HepG2 (cell line): ENCODE measurements at places on chromosomes 12 and 14. TPM values are rescaled to one million over a fixed set of nuclear protein-coding genes. Genes with fewer than 3 reads are reported as not detected.

GNG2 gene
- total RNA-seq: not detected in 2 replicates

TEX22 gene
- 0.27 and 0.55 TPM in 2 replicates for total RNA-seq

GPR135 gene
- total RNA-seq: 0.62 and 1.3 TPM in 2 replicates

DHRS2 gene
- total RNA-seq: 2,867 and 3,021 TPM in 2 replicates

IFT81 gene
- total RNA-seq: 13.0 and 13.3 TPM in 2 replicates

CCDC175 gene
- not detected in 2 replicates for total RNA-seq

GSG1 gene
- total RNA-seq: not detected in 2 replicates

DNAAF2 gene
- total RNA-seq: 13.6 and 17.9 TPM in 2 replicates

ATP6V1D gene
- total RNA-seq: 53.9 and 70.9 TPM in 2 replicates

ORAI1 gene
- total RNA-seq: 5.9 and 9.2 TPM in 2 replicates

TPH2 gene
- not detected in 2 replicates for total RNA-seq

PDZRN4 gene
- total RNA-seq: not detected in 2 replicates

SCFD1 gene
- total RNA-seq: 256 and 318 TPM in 2 replicates

NR1H4 gene
- 114 and 147 TPM in 2 replicates for total RNA-seq

DNA sequence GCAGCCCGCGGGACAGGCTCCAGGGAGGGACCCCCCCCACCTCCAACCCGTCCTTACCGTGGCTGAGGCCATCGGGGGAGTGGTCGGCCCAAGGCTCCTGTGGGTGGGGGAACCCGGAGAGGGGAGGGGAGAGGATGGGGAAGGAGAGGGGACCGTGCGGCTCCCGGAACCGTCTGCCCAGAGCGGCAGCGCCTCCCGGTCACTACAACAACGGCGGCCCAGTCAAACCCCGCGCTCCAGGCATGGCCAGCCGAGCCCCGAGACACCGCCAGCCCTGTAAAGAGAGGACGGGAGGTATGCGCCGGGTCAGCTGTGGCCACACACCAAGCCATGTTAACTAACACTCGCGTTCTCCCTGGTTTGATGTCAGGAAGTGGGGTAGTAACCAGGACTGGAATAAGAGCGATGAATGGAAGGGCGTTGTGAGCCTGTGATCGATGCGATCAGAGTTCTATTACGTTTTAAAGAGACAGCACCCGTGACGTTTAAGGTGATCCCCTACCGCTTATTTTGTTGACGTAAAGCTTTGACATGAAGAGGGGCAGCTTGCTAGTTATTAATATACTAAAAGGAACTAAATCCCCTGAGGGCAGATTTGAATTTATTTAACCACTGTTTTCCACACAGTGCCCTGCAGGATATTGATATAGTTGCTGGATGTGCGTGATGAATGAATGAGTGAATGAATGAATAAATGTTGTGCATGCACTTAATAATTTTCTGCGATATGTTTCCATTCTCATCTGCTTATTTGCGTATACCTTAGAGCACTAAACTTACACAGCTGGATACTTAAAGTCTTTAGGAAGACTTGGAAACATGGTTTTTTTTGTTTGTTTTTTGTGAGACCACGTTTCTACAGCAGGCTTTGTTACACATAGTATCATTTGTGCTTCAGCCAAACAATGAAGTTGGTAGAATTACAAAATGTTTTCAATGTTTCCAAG is at the start of gene POC1B:
POC1B (minus strand) TSS at position 224 of the 947 bp plus-strand sequence; CDS start at position 72, 152 bp downstream.
- DNase-seq: peak; percentile 82

GRCh38 chr12:57146961-57147944 is at the start of gene LRP1-AS:
LRP1-AS (minus strand) TSS chr12:57147619.
- peak; percentile 90 for DNase-seq

GRCh38 chr14:104462651-104463630 is 116.6 kb upstream of the C14orf180 start:
- no peak for DNase-seq

DNA sequence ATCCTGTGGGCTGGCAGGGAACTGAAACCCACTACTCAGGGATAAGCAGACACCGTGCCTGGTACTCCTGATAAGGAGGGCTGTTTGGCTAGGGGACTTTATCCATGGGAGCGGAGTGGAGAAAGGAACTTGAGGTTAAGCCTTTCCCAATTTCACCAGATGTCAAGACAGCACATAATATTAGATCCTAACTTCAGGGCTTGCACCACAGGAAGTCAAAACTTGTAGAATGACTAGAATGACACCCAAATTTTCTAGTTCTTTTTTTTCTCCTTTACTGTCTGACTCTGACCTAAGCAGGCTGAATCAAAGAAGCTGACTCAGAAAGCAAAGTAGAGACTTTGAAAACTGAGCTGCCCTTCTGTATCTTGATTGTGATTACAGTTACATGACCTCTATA is 7.1 kb upstream of the CGRRF1 start:
- no peak for DNase-seq

GRCh38 chr12:120115692-120116440 is 687 bp downstream of the RAB35 start:
- DNase-seq: peak; percentile 41

GRCh38 chr12:71730936-71731335 is 23.7 kb upstream of the RAB21 start:
- DNase-seq: no peak

DNA sequence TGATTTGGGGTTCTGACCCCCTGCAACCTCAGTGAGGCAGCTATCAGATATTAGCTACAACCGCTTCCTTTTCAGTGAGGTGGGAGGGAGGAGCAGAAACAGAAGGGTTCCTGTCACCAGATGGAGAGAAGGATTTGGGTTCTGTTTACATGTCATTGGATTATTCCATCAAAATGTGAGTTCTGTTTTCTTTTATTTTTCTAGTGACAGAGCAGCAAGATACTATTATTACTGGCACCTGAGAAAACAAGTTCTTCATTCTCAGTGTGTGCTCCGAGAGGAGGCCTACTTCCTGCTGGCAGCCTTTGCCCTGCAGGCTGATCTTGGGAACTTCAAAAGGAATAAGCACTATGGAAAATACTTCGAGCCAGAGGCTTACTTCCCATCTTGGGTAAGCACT is 52.8 kb downstream of the FRMD6 start:
- DNase-seq: no peak

GRCh38 chr14:33444136-33444535 is 505.5 kb downstream of the NPAS3 start:
- no peak for DNase-seq

GRCh38 chr12:92235703-92236472 is 90.2 kb upstream of the BTG1 start:
- DNase-seq: no peak

- DNase-seq: no peak
Observed at GRCh38 chr12:48296586-48297282, 54.0 kb downstream of the ZNF641 start.

- DNase-seq: peak; percentile 57
Observed at GRCh38 chr12:116697305-116697704, 40.6 kb downstream of the SPRING1 start.

GRCh38 chr12:106227641-106228319 is 20.0 kb downstream of the CKAP4 start:
- peak; percentile 47 for DNase-seq

- DNase-seq: no peak
Observed at GRCh38 chr12:124566997-124567672, at the start of gene NCOR2. NCOR2 (minus strand) TSS chr12:124567612; CDS start chr12:124495251, 72,361 bp downstream.

DNA sequence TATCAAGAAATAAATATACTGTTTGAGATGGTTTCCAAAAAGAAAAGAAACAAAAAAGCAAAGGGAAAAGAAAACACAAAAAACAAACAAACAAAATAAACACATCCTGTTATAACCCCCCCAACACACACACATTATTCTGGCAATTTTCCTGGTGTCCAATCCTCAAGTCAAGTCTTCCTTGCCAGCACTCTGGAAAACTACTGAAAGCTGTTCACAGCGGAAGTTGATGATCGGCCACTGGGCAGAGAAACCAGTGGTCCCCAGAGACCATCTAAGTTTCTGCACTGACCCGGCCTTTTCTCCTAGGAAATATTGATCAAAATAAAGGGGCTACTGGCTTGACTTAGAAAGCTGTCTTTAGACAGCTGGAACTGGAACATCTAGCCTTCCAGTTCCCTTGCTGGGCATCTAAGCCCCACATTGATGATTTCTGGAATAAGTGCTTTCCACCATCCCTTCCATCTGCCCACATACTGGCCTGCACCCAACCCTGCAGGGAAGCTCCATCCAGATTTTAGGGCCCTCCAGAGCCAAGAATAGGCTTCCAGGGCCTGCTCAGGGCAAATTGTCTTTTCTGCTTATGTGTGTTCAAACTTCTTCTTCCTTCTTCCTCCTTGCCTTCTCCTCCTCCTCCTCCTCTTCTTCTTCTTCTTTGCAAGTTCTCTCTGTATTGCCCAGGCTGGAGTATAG is 11.6 kb upstream of the PPP1CC start:
- no peak for DNase-seq

DNA sequence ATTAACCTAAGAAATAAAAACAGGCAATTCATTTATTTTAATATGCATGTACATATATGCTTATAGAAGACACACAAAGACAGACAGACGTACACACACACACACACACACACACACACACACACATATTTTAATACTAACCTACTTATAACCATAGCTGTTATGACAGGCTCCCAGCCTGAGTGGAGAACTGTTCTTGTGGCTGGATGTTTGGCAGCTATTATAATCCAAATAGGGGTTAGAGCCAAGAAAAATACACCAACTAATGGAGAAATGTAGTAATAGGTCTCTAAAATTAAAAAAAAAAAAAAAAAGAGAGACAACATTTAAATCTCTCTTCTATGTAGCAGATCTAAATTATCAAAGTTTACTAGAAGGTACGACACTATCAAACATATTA is 91.8 kb downstream of the SLC41A2 start:
- DNase-seq: no peak

DNA sequence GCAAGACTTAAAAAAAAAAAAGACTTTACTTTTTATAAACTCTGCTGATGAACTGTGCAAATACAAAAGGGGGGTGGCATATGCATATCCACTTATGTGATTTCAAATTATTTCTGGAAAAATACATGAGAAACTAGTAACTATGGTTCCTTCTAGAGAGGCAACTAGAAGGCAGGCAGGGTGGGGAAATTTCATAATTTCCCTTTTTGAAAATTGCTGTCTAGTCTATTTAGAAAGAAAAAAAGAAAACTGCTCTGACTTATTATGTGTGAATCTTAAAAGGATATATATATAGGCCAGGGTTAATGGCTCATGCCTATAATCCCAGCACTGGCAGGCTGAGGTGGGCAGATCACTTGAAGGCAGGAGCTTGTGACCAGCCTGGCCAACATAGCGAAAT is 42.3 kb downstream of the ANAPC7 start:
- no peak for DNase-seq

- no peak for DNase-seq
Observed at GRCh38 chr14:44767646-44768173, 194.0 kb downstream of the KLHL28 start.

DNA sequence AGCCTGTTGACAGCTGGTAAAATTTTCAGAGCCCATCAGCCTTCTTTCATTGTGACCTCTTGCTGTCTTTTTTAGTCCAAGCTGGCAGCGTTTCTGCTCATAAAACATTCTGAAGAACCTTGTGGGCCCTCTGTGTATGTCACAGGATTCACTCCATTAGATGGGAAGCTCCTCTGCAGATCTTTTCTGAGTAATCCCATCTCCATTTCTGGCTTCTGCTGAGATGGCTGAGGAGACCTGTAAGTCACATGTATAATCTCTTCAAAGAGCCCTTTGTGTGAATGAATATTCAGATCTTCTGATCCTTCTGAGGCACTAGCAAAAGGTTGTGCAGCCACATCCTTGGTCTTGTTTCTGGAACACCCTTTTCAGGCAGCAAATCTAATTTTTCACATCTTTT is 2.8 kb downstream of the RXYLT1 start:
- DNase-seq: no peak

- DNase-seq: no peak
Observed at GRCh38 chr12:9124383-9125031, 8.8 kb upstream of the A2M start.

DNA sequence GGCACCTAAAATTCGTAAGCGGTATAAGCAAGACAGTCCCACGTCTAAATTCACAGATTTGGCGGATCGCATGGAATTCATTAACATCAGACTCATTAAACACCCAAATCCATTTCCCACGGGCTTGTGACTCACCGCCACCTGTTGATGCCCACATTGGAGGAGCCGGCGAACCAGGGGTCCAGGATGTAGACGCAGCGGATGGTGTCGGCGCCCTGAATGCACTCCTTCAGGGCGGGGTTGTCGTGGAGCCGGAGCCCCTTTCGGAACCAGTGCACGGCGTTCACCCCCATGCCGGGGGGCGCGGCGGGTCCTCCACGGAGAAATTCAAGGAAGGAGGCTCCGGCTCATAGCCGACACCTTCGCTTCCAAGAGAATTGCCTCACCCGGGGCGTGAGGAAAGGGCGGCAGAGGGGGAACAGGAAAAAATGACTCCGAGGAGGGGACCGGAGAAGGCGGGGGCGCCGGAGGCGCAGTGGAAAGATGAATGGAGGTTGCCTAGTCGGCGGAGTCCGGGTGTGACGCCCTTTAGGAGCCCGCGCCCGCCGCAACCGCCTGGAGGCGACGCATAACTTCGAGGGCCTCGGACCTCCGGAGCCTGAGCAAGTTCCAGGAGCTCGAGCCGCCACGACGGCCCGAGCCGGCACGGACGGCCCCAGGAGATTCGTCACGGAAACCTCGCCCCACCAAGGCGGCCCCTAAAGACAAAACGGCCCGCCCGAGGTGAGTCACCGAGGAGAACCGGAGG is 506 bp downstream of the CRY1 start:
- DNase-seq: peak; percentile 12

GRCh38 chr14:101760138-101761011 is 1.1 kb upstream of the PPP2R5C start:
- peak; percentile 84 for DNase-seq

DNA sequence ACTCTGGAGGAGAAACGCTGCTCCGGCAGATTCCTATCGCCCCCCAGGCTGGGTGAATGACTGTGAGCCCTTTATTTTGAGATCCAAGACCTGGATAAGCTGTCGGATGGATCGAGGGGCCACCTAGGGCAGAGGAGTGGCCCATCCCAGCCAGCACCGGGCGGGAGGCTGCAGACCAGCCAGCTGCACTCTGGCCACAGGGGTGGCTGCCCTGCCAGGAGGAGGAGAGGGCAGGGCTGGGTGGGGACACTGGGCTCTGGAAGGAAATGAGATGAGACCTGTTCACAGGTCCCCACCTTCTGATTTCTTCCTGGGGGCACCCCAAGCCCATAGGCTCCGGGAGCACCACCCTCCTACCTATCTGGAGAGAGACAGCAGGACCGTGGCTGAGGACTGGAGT is 140.0 kb downstream of the PIWIL1 start:
- DNase-seq: no peak

- no peak for DNase-seq
Observed at GRCh38 chr12:126040307-126040706, 975.1 kb downstream of the AACS start.

DNA sequence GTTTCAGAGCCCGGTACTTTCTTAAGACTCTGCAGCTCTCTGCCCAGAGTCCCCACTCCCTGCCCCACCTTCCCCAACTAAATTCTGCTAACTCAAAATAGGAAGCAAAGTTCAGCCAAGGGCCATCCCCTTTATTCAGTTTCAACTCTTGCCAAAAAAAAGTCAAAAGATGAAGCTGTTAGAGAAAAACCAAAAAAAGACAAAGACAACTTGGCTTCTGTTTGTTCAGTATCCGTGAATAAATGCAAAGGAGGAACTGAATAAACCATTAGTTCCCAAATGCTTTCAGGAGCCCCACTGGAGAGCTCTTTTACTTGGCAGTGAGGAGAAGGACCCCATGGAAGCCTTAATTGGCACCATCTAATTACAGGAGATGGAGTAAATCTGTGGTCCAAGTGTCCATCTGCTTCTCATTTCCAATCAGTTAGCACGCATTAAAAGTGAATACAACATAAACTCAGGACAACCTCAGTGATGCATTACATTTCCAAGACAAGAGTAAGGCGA is 155.4 kb upstream of the GZMB start:
- no peak for DNase-seq
